ENCODE measurements at places on chromosomes 4 and X.

GRCh38 chrX:39629001-39629400 is 468.8 kb downstream of the BCOR start:
- no peak for DNase-seq

- peak; percentile 60 for DNase-seq
Measured at GRCh38 chr4:60913002-60913401, 287.1 kb upstream of the ADGRL3 start.

DNA sequence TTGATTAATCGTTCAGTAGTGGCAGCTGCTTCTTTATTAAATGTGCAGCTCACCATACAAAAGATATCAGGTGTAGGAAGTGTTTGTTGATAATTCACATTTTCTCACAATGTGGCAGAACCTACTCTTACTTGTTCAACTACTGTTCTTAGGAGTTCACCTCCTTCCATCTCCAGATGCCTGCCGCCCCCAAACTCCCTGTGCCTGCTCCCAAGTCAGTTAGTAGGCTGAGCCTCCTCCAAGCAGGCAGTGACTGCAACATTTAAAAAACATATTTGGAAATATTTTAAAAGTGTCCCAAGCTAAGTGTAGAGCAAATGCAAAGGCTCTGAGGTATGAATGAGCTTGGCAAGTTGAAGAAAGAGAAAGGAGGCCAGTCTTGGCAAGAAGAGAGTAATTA is 100.2 kb downstream of the AFF2 start:
- DNase-seq: no peak

GRCh38 chr4:140005699-140006098 is 148.3 kb downstream of the MAML3 start:
- no peak for DNase-seq

DNA sequence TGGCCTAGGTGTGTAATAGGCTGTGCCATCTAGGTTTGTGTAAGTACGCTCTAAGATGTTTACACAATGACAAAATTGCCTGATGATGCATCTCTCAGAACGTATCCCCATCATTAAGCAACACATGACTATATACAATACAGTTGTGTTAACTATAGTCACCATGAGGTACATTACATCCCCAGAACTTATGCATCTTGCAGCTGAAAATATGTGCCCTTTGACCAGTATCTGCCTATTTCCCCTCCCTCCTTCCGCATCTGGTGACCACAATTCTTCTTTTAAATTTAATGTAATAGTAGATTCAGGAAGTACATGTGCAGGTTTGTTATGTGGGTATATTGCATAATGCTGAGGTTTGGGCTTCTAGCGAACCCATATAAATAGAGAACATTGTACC is 239.8 kb upstream of the IL1RAPL1 start:
- DNase-seq: no peak

DNA sequence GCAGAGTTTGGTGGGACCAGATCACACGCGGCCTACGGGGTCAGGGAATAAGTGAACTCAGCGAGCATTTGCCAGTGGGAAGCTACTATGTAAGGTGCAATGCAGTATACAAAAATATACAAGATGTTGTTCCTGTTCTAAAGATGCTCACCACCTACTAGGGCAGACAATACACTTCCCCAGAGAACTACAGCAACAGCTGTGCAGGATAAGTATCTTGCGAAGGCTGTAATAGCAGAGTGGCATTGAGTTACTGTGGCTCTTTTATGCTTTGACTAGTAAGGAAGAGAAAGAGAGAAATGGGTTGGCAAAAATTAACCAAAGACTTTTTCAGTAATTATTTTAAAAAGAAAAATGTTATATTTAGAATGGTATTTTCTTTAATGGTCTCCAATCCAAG is 61.2 kb downstream of the CDS1 start:
- DNase-seq: no peak

GRCh38 chrX:108557580-108557979 is 117.9 kb downstream of the COL4A5 start:
- no peak for DNase-seq

GRCh38 chr4:120659616-120660170 is 262.8 kb downstream of the PRDM5 start:
- no peak for DNase-seq

- no peak for DNase-seq
Measured at GRCh38 chrX:1316527-1316926, 20.1 kb upstream of the IL3RA start.

DNA sequence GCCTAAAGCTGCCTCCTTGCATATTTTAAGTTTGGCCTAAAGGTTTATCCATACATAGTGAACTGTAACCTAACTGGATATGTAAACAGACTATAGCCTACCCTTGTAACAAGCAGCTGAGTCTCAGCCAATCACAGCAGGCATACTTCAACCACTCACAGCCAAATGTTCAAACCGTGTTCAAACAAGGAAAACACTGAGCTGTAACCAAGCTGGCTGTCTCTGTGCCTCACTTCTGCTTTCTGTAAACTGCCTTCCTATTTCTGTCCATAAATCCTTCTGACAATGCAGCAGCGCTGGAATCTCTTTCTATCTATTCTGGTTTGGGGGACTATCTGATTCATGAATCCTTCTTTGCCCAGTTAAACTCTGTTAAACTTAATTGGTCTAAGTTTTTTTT is 16.4 kb downstream of the DSPP start:
- DNase-seq: no peak

All from muscle of back (tissue), 13 donors.